Karpas-422 (cell line): ENCODE measurements at places on chromosomes 6 and 20. TPM values are rescaled to one million over a fixed set of nuclear protein-coding genes. Genes with fewer than 3 reads are reported as not detected.

- no peak for DNase-seq
Measured at GRCh38 chr6:78577585-78577984, 289.8 kb upstream of the IRAK1BP1 start.

EMILIN3 gene
- not detected in 2 replicates for total RNA-seq

DNA sequence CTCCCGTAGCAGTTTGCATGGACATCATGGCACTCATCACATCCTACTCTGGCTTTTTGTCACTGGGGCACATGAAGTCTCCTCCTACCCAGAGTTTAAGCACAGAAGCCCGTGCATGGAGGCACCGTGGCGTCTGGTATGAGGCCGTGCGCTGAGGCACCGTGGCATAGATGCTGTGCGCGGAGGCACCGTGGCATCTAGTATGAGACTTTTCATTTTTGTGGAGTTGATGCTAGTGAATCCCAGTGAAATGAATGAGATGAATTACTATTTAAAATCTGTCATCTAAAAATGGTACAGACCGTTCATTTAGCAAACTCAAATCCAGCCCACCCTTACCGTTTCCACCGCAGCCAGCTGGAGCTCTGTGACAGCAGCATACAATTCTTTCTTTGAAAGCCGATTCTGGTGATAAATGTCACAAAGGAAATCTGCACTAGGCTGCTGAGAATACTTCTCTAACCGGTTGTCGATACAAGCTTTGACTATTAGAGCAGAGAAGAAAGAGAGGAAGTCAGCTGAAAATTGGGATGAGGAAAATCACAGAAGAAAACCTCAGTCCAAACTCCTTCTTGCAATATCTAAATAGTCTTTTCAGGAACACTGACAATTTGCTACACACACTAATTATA is 11.3 kb downstream of the CYP24A1 start:
- no peak for DNase-seq

DNA sequence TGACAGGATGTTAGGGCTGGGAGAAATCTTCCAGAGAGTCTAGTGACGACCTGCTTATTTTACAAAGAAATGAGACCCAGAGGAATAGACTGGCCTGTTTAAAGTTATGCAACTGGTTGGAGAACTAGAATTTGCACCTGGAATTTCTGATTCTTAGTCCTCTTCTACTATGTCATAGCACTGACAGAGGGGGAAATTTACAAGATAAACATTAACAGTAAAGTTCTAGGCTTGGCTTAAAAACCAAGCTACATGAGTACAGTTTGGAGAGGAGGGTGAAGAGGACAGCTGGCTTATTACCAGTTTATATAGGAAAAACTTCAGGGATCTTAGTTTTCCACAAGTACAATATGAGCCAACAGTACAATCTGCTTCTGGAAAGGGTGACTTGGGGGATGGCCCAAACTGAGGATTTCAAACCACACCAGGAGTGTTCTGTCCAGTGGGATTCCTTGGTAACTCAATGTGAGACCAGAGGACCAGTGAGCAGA is 269.6 kb downstream of the CD109 start:
- DNase-seq, result no peak

DNA sequence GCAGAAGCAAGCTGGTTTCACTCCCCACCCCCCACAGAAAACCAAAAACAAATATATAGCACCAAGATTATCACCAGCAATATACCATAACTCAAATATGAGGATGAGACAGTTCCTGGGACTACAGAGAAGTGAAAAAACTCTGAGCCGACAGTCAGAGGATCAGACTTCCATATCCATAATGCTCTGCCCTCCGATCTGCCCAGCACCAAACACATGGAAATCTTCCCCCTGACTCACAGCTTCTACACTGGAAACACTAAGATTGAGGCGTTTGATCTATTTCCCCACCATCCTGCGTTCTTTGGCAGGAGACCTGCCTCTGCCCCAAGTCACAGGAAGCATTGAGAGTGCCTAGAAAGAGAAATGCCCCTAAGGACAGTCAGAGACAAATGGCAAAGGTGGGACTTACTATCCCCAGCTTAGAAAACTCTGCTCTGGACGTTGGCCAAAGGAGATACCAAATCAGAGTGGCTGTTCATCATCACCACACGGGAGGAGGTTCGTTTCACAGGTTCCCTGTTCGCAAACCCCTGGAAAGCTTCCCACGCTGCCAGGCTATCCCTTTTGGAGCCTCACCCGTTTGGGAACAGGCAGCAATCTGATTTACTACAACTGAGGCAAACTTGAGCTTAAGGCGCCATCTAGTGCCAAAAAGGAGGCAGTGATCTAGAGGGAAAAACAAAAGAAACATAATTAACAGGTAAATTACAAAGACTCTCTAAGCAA is 48.7 kb upstream of the SRSF6 start:
- peak; percentile 76 for DNase-seq

LTB gene
- total RNA-seq, result 74.1 and 241 TPM in 2 replicates

DNA sequence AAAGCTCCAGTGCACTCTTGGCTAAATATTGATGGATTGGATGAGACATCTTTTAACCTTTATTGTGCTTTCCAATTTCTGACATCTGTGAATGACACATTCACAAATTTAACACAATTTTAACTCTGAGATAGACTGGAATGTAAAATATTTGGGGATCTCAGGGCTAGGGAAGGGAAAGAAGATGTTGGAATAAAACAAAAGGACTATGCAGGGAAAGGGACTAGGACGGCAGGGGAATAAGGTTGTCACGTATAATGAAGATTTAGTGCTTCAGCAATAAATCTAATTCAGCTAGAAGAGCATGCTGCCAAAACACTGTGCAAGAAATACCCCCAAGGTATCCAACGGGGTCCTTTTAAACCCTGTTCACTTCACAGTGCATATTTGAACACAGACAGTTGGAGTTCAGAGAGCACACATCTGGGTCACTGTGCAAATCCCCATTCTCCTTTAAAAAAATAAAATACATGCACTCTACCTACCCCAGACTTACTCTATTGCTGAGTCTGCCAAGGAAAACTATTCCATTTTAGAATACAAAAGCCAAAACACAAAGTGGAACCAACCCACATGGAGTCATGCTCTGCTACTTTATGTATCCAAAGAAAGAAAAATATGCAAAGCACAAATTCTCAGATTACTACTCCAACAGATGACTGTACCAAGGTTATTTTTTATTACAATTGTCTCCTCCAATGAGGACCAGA is 151.0 kb upstream of the RSPO3 start:
- DNase-seq, result no peak

DNA sequence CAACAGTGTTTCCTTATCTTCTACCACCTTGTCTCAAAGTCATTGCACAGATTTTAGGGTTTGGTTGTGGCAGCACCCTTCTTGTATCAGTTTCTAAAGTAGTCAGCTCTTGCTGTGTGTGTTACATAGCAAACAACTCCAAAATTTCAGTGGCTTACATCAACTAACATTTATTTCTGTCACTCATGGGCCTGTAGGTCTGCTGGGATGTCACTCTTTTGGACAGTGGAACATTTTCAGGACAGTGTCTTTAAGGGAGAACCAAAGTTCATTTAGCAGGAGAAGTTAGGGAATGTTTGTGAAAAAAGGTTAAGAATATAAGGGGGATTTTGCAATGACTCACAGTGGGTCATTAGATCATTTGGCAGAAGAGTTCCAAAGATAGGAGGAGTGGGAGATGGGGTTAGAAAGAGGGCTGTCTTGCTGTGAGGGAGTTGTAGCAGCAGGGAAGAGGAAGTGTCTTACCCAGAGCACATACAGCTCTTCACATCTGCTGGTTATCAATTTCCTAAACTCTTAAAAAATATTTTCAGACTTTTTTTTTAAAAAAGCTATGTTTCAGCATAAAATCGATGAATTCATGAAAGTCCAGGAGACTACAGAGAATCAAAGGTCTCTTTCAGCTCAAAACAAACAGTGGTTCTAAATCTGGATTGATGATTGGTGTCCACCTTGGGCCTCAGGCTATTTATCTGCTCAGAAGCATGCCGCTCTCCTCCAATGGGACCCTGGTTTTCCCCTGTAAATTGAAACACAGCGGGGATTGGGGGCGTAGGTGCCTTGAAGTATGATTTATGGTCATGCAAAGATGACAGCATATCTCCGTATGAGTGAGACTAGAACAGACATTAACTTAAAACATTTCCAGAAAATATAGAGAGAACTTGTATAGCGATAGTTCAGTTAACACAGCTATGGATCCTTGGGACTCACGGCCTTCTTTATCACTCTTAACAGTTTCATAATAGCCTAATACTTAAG is 117.3 kb downstream of the B3GAT2 start:
- no peak for DNase-seq

- no peak for DNase-seq
Measured at GRCh38 chr6:18213439-18213838, 50.9 kb downstream of the DEK start.

GRCh38 chr6:16324606-16325225 is 86.3 kb downstream of the GMPR start:
- DNase-seq, result no peak

EYS gene
- not detected in 2 replicates for total RNA-seq

DEF6 gene
- total RNA-seq, result 31.3 and 69.9 TPM in 2 replicates

BPIFB1 gene
- total RNA-seq, result not detected in 2 replicates

CALHM4 gene
- total RNA-seq, result not detected in 2 replicates
